Right atrium auricular region (tissue), 2 donors: ENCODE measurements at places on chromosomes 4 and X. TPM values are rescaled to one million over a fixed set of nuclear protein-coding genes. Genes with fewer than 3 reads are reported as not detected.

GRCh38 chr4:76781698-76782595, 116.0 kb downstream of the SOWAHB start:
- DNase-seq: no peak

DNA sequence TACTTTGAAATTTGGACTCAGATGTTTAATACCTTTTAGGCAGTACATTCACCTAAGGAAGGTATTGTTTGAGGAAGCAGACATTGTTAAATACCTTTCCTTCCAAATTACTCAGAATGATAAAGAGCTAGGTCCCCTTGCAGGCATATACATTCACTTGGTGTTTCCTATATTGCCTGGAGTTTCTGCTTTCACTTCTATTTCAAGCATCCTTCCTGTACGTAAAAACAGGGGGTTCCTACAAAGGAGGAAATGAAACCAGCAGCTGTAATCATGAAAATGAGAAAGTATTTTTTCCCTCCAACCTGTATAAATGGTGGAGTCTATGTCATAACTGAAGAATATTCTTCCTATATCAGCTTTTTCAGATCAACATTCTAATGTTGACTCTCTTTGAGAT, 90.4 kb upstream of the RASGEF1B start:
- no peak for DNase-seq

RADX gene
- 1.8 TPM for total RNA-seq

GRCh38 chr4:102344520-102344953, 745 bp downstream of the SLC39A8 start:
- peak; percentile 61 for DNase-seq

DNA sequence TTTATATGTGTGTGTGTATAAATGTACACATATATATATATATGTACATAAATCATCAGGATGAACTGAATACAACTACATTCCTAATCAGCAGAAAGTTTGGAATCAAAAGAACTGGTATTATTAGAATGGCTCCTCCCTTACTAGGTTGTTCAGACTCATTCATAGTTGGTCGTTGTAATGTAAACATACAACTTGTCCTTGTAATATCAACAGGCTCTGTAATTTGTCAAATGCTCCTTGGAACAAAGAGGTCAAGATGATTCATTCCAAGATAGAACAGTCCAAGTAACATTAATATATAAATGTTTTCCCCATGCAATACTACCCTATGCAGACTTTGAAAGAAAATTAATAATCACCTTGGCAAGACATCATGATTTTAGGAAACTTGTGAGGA, 351.4 kb upstream of the SMIM31 start:
- DNase-seq: no peak
